ENCODE measurements at places on chromosomes 2 and 18.

GRCh38 chr2:158717366-158718195, 77.5 kb upstream of the DAPL1 start:
- DNase-seq, result no peak

GRCh38 chr2:98691303-98691702, 39.6 kb downstream of the MGAT4A start:
- DNase-seq, result peak; percentile 80

DNA sequence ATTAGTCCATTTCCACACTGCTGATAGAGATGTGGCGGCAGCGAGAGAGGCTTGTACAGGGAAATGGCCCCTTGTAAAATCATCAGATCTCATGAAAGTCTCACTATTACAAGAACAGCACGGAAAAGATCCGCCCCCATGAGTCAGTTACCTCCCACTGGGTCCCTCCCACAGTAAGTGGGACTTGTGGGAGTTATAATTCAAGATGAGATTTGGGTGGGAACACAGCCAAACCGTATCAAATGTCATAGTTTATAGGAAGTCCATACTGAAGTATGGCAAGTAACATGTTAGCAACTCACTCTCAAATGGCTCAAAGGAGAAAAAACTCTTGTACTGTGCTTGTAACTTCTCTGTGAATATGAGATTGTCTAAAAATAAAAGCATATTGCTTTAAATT, 56.1 kb downstream of the FARP2 start:
- peak; percentile 5 for DNase-seq

GRCh38 chr2:230678451-230678850, 34.2 kb upstream of the CAB39 start:
- DNase-seq, result no peak

GRCh38 chr2:133755480-133756300, 187.4 kb upstream of the NCKAP5 start:
- no peak for DNase-seq

GRCh38 chr2:217901835-217902378, 100.9 kb downstream of the TNS1 start:
- no peak for DNase-seq

GRCh38 chr2:26521913-26522180, 43.9 kb upstream of the OTOF start:
- DNase-seq, result no peak

DNA sequence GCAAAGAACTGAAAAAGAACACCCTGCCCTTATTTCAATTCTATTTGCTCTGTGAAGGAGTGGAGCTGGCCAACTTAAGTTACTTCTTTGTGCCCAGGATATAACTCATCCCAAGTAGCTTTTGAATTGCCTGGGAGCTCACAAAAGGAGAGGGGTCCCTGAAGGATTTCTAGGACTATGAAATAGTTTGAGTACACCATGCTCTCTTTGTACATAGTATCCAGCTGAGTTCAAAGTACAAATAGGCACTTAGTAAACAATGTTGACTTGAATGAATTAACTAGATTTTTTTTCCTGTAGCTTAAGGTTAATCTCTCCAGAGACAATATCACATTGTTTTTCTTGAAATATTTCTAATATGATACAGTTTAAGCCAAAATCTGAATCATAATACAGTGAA, 47.7 kb downstream of the ZC3H15 start:
- DNase-seq, result no peak

GRCh38 chr18:34604591-34604990, 105.5 kb upstream of the DTNA start:
- no peak for DNase-seq
